Activated T-helper 2 cell treated with anti-CD3 and anti-CD28 coated beads, Interferon-gamma antibody, Interleukin-2, Interleukin-4, amounts not matched to agents 10 μg/mL and 5 μg/mL and 100 μg/mL, durations not matched to agents 14 hours and 24 hours and 36 hours (primary cell): ENCODE measurements at places on chromosomes 3 and 15.

DNA sequence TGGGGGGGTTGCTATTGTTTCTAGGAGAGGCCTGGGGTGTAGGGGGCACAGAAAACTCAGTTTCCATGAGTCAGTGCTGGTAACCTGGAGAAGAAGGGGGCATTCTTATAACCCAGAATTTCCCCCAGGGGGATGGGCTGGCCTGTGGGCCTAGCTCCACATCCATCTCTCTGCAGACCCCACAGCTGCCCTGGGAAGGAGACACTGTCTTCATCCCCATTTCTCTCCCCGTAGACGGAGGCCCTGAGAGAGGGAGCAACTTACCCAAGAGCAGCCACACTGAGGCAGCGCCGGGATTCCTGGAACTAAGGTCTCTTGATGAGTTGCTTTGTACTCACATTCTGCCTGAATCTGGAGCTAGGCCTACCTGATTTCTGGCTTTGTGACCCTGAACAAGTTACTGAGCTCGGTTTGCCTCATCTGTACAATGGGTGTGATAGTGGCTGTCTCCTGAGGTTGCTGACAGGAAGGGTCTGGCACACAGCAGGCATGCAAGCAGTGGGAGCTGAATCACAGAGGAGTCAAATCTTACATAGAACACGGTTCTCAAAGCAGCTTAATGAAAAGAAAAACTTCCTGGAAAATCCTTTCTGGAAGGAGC lies 55.0 kb upstream of the LCTL start:
- no peak overlapping the region for H3K4me3 ChIP-seq
- H3K4me1 ChIP-seq: peaks cover 2% of the 10 kb centered on the region
- peaks cover 25% of the 10 kb centered on the region for H3K27me3 ChIP-seq

GRCh38 chr3:143328451-143328850 lies 208.9 kb downstream of the CHST2 start:
- DNase-seq: no peak
- H3K27me3 ChIP-seq: peaks cover 7% of the 10 kb centered on the region
- H3K36me3 ChIP-seq: no peaks in the 10 kb centered on the region
- H3K27ac ChIP-seq: no peak overlapping the region

DNA sequence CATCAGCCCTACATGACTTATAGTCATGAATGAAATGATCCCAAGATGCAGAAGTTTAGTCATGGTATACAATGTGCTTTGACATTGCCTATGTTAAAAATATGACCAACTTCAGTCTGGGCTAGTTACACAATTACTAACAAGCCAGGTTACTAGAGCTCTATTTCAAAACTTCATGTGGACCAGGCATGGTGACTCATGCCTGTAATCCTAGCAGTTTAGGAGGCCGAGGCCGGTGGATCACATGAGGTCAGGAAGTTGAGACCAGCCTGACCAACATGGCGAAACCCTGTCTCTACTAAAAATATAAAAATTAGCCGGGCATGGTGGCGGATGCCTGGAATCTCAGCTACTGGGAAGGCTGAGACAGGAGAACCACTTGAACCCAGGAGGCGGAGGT lies 613.0 kb downstream of the CADM2 start:
- H3K27me3 ChIP-seq: no peaks in the 10 kb centered on the region
- DNase-seq: no peak
- no peak overlapping the region for H3K4me3 ChIP-seq
- no peaks in the 10 kb centered on the region for H3K36me3 ChIP-seq
- no peaks in the 10 kb centered on the region for H3K4me1 ChIP-seq
- H3K27ac ChIP-seq: no peak overlapping the region

- no peak overlapping the region for H3K4me3 ChIP-seq
- H3K4me1 ChIP-seq: peaks cover 2% of the 10 kb centered on the region
- H3K36me3 ChIP-seq: no peaks in the 10 kb centered on the region
- H3K27me3 ChIP-seq: peaks cover 4% of the 10 kb centered on the region
- H3K27ac ChIP-seq: no peak overlapping the region
- DNase-seq: no peak
These were observed 4.0 kb downstream of the CYP8B1 start for GRCh38 chr3:42871592-42872196.

DNA sequence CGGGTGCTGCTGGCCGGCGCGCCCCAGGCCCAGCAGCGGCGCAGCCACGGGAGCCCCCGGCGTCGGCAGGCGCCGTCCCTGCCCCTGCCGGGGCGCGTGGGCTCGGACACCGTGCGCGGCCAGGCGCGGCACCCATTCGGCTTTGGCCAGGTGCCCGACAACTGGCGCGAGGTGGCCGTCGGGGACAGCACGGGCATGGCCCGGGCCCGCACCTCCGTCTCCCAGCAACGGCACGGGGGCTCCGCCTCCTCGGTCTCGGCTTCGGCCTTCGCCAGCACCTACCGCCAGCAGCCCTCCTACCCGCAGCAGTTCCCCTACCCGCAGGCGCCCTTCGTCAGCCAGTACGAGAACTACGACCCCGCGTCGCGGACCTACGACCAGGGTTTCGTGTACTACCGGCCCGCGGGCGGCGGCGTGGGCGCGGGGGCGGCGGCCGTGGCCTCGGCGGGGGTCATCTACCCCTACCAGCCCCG lies 777 bp downstream of the LOXL1 start:
- DNase-seq: no peak
- H3K27ac ChIP-seq: no peak overlapping the region
- H3K4me3 ChIP-seq: peak overlapping the region; percentile 39
- peaks cover 20% of the 10 kb centered on the region for H3K4me1 ChIP-seq
- peaks cover 9% of the 10 kb centered on the region for H3K27me3 ChIP-seq
- no peaks in the 10 kb centered on the region for H3K36me3 ChIP-seq

GRCh38 chr15:69891070-69891536 lies 206.6 kb downstream of the TLE3 start:
- no peaks in the 10 kb centered on the region for H3K36me3 ChIP-seq
- no peak overlapping the region for H3K27ac ChIP-seq
- H3K4me1 ChIP-seq: no peaks in the 10 kb centered on the region
- DNase-seq: no peak

GRCh38 chr3:192064959-192065358 lies 604.0 kb downstream of the PYDC2 start:
- no peaks in the 10 kb centered on the region for H3K4me1 ChIP-seq
- H3K27me3 ChIP-seq: no peaks in the 10 kb centered on the region
- no peak overlapping the region for H3K4me3 ChIP-seq
- no peak overlapping the region for H3K27ac ChIP-seq
- H3K36me3 ChIP-seq: no peaks in the 10 kb centered on the region

GRCh38 chr3:46892285-46893145 lies 15.0 kb downstream of the PTH1R start:
- no peak overlapping the region for H3K27ac ChIP-seq
- peaks cover 49% of the 10 kb centered on the region for H3K27me3 ChIP-seq
- H3K4me1 ChIP-seq: no peaks in the 10 kb centered on the region
- no peaks in the 10 kb centered on the region for H3K36me3 ChIP-seq
- H3K4me3 ChIP-seq: peak overlapping the region; percentile 32
- no peak for DNase-seq

DNA sequence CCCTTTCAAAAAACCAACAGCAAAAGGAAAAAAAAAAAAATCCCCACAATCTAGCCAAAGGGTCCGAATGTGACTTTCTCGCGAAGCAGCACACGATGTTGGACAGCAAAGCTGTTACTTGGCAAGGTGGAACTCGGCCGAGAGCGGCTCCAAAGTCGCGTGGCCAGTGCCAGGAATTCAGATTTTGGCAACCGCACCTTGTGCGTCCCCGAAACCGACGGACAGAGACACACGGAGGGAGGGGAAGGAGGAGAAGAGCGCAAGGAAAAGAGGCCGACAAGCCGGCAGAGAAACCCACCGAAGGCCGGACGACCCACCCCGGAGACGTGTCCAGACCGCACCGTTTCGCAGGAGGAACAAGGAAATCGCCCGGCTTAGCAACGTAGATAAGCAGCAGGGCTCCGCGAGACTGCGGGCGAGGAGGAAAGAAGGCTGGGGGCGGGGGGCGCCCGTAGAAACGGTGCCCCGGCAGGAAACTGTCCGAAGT lies 517.3 kb downstream of the MECOM start:
- peak overlapping the region; percentile 38 for H3K27ac ChIP-seq
- DNase-seq: no peak
- H3K36me3 ChIP-seq: no peaks in the 10 kb centered on the region
- H3K4me3 ChIP-seq: peak overlapping the region; percentile 21
- peaks cover 16% of the 10 kb centered on the region for H3K4me1 ChIP-seq

DNA sequence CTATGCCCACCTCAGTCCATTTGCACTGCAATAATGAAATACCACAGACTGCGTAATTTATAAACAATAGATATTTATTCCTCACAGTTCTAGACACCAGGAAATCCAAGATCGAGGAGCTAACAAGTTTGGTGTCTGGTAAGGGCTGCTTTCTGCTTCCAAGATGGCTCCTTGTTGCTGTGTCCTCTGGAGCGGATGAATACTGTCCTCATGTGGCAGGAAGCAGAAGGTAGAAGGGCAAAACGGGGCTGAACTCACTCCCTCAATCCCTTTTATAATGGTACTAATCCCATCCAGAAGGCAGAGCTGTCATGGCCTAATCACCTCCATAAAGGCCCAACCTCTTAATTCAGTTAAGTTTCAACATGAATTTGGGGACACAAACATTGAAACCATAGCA lies 75.3 kb downstream of the P2RY1 start:
- H3K36me3 ChIP-seq: no peaks in the 10 kb centered on the region
- no peak overlapping the region for H3K4me3 ChIP-seq
- H3K4me1 ChIP-seq: no peaks in the 10 kb centered on the region

DNA sequence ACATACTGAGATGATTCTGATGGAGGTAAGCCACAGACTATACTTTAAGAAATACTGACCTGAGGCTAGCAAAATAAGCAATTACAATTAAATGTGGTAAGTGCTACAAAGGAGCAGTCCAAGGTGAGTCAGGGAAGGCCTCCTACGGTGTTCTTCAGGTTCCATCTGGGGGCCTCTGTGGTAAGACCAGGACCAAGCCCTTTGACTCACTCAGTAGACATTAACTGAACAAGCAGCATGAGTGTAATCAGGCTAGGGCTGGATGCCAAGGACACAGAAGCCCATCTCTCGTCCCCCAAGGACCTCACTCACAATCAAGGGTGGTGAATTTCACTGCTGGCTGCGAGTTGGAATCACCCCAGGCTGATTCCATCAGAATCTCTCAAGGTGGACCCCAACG lies 37.3 kb downstream of the DZIP1L start:
- no peaks in the 10 kb centered on the region for H3K36me3 ChIP-seq
- no peak overlapping the region for H3K27ac ChIP-seq
- peaks cover 32% of the 10 kb centered on the region for H3K4me1 ChIP-seq
- no peak overlapping the region for H3K4me3 ChIP-seq
- H3K27me3 ChIP-seq: peaks cover 19% of the 10 kb centered on the region
- DNase-seq: no peak

- H3K4me3 ChIP-seq: no peak overlapping the region
- H3K36me3 ChIP-seq: peaks cover 34% of the 10 kb centered on the region
- no peaks in the 10 kb centered on the region for H3K27me3 ChIP-seq
- no peak overlapping the region for H3K27ac ChIP-seq
- H3K4me1 ChIP-seq: peaks cover 65% of the 10 kb centered on the region
- DNase-seq: no peak
These were observed 242.4 kb upstream of the SATB1 start for GRCh38 chr3:18667552-18667951.

GRCh38 chr3:126157083-126157768 lies 23.2 kb downstream of the ALDH1L1 start:
- H3K4me1 ChIP-seq: no peaks in the 10 kb centered on the region
- DNase-seq: no peak
- no peaks in the 10 kb centered on the region for H3K36me3 ChIP-seq
- H3K27ac ChIP-seq: no peak overlapping the region
- H3K4me3 ChIP-seq: no peak overlapping the region
